ENCODE measurements at places on chromosomes 4 and X.

- no peak for DNase-seq
Measured at GRCh38 chrX:153902385-153902784, 2.1 kb upstream of the AVPR2 start.

DNA sequence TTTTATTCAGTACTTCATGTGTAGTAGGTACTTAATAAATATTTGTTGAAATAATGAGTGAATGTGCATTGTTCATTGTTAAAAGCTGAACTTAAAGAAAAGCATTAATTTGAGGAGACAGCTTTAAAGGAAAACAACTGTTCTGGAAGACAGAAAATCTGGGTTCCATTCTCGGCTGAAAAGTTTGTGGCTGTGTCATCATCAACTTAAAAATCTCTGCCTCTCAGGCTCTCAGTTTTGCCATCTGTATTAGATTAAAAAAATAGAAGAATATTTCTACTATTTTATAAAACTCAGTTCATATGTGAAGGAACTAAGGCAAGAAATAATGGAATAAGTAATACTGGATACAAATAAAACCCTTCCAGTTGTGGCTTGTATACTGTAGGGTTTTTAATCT, 62.5 kb downstream of the FSTL5 start:
- DNase-seq: no peak

DNA sequence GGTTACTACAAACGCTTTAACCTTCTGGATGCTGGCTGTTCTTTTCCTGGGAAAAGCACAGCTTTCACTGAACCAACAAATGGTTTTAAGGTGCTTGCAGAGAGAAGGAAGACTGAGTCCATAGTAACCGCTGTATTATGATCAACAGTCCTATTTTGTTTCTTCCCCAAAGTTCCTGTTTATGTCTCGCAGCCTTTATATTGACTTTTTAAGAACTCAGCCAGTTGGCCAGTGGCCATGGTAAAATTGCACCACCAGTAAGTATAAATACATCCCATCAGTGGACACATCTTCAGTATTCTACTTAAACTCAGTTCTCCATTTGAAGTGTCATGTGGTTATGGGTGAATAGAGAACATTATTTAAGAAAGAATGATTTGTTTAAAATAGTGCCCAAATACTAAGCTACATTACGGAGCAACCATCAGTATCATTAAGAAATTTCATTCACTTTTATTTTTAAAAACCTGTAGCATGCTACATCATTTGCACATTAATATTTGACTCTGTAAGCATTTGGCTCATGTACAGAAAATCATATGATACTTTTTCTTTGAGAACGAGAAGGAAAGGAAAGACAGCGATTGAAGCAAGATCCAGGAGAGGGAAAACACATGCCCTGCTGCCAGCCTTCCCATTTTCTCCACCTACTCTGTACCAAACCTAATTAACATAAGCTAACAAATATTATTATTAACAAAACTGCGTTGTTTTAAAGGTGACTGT, 287.0 kb downstream of the ARHGAP24 start:
- no peak for DNase-seq

DNA sequence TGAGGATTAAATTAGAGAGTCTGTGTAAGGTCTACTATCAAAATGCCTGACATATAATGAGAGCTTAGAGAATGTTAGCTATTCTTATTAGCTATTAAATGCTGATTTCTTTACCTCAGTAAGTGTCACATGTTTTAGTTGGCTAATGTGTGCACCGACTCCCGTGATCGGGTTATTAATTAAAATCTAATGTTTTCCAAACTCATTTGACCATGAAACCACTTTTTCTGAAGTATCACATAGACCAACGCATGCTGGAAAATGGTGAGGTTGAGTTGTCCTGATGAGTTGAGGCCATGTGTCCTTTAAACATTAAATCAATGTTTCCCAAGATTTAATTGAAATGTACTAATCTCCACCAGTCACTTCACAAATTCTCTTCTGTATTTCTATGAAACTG, 84.8 kb upstream of the C1QTNF7 start:
- no peak for DNase-seq

DNA sequence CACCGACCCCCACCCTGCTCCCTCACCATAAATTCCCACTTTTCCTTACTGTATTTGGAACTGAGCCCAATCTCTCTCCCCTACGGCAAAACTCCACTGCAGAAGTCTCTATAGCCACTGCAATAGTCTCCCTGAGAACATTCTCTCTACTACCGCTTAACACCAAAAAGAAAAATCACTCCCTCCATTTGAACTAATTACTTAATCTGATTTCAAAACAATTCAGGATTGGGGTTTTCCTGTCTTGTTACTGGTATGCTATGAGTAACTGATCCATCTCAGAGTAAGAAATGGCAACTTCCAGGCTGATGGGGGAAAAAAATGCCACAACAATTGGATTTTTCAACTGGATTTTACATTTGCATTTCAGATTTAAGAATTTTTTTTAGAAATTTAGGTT, 5.8 kb downstream of the PAPSS1 start:
- DNase-seq: no peak

- no peak for DNase-seq
Measured at GRCh38 chrX:135531813-135532212, 11.4 kb downstream of the INTS6L start.

DNA sequence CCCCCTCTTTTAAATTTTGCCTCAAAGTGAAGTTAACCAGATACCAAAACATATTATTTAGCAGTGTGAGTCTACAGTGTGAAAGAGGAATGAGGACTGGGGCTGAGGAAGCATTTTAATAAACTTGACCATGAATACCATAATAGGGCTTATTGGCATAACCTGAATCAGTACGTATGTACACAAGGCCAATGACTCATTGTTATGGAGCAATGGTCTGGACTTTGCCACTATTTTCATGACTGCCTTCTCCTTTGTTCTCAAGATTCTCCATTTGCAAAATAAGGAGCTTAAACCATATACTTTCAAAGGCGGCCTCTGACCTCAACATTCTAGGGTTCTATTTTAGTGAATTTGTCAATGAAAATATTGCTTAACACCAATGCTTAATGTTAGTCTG, 102.8 kb upstream of the OR13H1 start:
- DNase-seq: no peak

- DNase-seq: peak; percentile 26
Measured at GRCh38 chrX:11944501-11944900, 186.5 kb downstream of the MSL3 start.

DNA sequence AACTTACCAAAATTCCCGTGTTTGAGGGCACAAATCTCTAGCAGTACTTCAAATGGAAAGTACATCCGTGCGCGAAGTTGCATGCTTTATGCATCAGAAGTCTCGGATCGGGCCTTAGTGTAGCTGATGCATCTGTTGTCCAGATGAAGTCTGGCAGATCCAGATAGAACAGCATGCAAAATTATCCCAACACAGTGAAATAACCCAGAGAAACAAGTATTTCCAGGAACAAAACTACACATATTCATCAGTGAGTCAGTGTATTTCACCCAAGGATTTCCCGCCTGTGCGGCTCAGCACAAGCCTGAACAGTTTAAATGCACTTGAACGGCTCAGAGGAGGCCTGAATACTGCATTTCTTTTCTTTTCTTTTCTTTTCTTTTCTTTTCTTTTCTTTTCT, 27.4 kb upstream of the CLDN24 start:
- no peak for DNase-seq

DNA sequence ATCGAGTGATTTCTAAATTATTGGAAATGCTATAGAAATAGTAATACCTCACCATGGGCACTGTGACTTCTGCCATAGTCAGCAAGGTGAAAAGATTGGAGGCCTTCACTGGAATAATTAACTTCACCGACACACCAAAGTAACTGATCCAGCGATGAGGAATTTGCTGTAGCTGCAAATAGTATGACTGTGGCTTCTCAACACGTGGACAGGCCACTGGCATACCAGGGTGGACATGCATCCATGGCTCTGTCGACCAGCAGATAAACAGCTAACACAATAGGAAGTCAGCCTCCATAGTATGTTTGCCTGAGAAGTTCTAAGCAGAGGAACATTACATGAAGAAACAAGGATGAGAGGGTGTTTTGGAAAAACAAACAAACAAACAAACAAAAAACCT, 10.9 kb upstream of the FAT4 start:
- DNase-seq: no peak
